ENCODE measurements at places on chromosomes 6 and 20.

DNA sequence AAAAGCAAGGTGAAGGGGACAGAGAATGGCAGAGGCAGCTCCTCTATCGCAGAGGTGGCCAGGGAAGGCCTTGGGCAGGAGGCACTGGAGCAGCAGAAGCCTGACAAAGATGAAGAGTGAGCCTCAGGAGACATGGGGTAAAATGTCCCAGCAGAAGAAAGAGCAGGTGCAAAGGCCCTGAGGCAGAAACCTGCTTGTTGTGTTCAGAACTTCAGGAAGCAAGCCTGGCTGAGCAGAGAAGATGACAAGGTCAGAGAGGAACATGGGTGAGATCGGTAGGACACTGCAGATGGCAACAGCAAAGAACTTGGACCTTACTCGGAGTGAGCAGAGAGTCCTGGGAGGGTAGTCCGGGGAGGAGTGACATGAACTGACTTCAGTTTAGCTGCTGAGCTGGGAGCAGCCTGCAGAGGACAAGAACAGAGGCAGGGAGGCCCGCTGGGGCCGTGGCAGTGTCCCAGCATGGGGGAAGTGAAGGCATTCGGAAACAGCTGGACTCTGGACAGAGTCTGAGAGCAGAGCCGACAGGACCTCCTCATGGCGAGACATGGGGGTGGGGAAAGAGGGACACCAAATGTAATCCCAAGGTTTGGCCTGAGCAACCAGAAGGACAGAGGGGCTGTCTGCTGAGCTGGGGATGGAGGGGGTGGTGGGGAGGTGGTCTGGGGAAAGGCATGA, 106.3 kb downstream of the PREX1 start:
- no peak for DNase-seq

DNA sequence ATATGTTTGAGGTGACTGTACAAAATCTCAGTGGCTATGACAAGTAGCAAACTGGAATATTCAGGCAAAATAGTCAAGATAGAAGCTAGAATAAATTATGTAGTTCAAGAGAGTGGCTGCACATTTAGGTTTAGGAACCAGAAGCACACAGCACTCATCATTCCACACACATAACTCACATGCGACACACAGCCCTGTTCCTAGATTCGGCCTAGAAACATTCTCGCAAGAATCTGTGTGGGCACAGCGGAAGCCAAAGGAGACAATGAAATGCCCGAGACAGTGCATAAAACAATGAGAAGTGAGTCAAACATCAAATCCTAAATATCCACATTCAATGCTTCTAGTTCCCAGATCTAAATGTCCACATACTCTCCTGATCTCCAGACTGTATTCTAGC, 9.5 kb upstream of the SUPT3H start:
- DNase-seq = no peak

DNA sequence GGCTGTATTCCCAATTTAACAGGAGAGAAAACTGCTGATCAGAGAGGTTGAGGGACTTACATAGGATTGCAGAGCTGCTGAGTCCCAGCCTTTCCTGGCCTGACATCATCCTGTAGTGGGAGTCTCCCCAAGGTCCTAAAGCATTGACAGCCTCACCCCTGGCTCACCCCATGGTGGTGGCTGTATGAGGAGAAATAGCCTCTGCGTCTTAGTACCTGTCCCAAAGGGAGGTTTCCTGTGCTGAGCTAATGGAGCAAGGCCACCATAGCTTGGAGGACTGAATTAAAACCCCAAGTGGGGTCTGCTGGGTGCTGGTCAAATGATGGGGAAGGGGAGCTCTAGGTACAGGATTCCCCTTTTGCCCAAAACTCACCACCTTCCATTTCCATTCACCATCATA, 525.1 kb downstream of the CDH26 start:
- no peak for DNase-seq

- DNase-seq = no peak
Measured at GRCh38 chr6:141607956-141608355, 524.8 kb upstream of the GJE1 start.

GRCh38 chr20:32227744-32228688, 20.3 kb downstream of the POFUT1 start:
- no peak for DNase-seq

- no peak for DNase-seq
Measured at GRCh38 chr6:6788394-6789032, 200.0 kb downstream of the LY86 start.

DNA sequence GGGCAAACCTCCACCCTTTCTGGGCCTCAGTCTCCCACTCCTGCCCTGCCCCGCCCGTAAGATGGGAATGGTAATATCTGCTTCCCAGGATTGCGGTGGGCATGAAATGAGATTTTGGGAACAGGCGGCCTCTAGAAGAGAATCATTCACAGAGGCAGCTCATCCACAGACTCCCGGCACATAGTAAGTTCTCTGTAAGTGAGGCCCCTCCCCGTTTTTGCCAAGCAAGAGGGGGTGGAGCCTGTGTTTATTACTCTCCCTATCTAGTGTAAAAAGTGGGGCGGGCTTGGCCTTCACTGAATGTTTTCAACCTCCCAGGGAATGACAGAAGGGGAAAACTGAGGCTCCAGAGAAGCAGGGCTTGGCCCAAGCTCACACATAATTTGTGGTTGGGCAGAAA, 20.0 kb downstream of the SUN5 start:
- no peak for DNase-seq

GRCh38 chr20:44709380-44709779, 5.8 kb upstream of the CCN5 start:
- DNase-seq = no peak

- peak; percentile 85 for DNase-seq
Measured at GRCh38 chr6:24721461-24722215, 2.7 kb upstream of the C6orf62 start.

DNA sequence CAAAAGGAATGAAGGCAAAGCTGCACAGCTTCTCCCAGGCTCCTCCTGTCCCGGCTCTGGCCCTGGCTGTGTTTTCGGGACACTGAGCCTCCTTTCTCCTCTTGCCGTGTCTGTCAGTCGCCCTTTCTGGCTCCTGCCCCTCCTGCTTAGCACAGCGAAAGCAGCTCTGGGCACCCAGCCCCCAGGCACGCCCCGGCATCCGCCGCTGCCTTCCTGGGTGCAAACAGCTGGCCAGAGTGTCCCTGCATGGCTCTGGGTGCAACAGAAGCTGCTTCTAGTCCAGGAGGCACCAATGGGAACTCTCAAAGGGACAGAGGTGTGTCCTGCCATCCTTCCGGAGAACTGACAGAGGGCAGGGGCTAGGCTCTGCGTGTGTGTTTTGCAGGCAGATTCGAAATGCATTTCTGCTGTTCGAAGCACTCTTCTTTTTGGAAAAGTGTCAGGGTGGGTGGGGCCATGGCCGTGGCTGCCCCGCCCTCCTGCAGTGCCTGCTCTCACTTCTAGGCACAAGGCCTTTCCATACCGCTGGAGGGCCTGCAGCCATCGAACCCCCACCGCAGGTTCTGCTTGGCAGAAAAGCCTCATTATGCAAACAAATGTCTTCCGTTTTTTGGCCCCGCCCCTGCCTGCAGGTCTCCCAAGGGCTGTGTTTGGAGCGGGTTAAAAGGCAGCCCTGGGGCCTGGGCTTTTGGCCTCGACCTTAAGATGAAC, 15.5 kb downstream of the COL9A3 start:
- no peak for DNase-seq

DNA sequence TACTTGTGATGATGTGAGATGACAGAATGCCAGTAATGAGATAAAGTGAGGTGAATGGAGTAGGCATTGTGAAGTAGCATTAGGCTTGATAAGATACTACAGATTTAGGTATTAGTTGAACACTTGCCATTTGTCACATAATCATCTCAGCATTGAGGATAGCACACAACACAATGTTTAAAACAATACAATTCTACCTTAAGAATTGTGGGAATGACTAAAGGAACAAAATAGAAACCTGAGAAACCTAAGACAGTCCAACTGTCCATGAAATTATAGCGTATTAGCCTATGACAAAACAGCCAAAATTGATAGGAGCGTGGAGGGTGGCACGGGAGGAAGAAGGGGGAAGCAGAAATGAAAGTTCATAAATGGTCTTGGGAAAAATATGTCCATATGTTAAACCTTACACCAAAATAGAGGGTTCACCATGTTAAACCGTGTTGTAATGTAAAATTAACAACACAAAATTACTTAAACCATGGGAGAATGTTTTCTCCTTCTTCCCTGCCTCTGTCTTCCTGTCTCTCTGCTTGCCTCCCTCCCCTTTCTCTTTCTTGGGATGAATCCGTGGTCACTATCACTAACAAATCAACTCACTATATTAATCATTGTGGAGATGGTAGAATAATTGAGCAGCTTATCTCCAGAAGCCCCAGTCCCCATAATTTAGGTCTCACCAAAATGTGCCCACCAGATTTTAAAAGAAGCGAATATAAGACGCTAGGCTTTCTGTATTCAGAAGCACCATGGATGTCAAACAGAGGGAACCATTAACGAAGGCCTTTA, 33.0 kb upstream of the HFE start:
- DNase-seq = no peak

GRCh38 chr20:25695532-25696370, 902 bp downstream of the ZNF337 start:
- DNase-seq = peak; percentile 37

DNA sequence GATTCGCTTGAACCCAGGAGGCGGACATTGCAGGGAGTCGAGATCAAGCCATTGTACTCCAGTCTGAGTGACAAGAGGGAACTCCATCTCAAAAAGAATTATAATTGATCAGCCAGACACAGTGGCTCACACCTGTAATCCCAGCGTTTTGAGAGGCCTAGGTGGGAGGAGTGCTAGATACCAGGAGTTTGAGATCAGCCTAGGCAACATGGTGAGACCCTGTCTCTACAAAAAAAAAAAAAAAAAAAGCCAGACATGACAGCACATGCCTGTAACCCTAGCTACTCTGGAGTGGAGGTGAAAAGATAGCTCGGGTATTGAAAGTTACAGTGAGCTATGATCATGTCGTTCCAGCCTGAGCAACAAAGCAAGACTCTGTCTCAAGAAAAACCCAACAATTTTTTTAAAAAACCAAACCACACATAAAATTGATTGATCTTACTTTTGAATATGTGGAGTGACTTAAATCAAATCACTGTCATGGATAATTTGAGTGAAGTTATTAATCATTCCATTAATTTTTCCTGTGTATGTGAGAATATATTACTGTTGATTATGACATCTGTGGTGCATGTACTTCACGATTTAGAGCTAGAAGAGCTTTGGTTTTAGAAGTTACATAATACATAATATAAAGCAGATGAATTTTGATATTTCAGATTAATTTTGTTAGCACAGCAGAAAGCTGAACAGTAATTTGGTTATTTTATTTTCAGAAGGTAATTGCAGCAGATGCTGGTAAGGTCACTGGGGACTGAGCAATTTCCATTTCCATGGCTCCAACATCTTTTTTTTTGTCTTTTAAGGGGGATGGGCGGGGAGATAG, 34.4 kb downstream of the NCOA7 start:
- DNase-seq = no peak

- DNase-seq = no peak
Measured at GRCh38 chr6:148440016-148440415, 97.4 kb downstream of the SASH1 start.

DNA sequence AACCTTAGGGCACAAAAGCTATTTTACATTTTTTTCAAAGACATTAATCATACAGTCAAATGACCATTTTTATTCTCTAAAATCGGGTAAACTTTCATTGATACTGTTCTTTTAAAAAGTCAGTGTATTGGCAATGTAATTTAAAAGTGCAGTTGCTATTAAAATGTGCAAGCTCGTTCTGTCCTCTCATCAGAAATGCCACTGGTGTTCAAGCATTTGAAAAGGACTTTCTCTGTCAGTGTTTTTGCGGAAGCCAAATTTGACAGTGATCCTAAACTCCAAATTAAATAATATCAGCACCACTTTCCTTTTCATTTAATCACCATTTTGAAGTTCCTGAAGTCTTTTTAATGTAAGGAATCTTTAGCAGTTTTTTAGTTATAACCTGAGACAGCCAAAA, 69.6 kb downstream of the AFG1L start:
- DNase-seq = no peak

DNA sequence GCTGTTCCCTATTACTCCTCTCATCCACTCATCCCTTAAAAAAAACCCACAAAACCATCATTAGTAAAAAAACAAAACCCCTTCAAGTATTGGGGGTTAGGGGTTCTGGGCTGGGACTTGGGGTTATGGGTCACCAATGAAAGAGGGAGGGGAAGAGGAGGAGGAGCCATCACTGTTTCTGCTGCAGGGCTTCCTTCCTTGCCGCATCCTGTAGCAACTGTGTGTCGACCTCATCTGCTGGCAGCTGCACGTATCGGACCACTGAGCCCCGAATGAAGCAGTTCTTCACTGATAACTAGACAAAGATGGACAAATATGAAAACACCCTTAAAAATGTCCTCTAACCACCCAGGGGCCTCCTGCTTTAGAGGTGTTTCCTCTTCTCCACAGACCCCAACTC, 2.0 kb upstream of the VARS1 start:
- DNase-seq = no peak

DNA sequence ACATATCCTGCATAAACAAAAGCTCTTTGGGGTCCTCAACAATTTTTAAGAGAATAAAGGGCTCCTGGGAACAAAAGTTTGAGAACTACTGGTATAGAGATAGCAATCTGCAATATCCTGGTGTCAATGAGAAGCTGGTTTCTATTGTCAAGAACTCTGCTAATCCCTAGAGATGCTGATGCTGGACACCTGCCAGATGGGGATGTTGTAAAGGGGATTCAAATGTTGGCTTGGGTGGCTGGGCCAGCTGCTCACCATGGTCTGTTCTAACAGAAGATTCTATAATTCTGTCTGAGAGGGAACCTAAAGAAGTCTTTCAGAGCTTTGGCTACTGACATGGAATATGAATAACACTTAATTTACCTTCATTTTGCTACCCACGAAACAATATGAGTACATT, 137.8 kb downstream of the BTBD9 start:
- no peak for DNase-seq

GRCh38 chr20:34235875-34236274, 5.3 kb upstream of the ASIP start:
- no peak for DNase-seq

DNA sequence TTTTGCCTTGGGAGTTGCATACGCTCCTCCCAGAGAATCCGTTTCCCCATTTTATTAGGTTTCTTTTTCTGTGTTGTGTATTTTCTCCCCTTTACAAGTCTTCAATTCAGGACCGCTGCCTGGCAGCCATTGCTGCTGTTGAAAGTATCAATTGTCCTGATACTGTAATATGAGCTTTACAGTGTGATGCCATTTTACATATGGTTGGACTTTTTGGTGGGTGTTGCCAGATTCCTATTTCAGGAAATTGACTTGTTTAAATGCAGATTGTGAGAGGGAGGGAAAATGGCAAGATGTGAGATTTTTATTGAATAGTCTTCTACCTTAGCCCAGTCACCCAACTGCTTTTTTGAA, 1.2 kb downstream of the PANK2 start:
- no peak for DNase-seq

GRCh38 chr6:43801495-43802181, 31.6 kb downstream of the VEGFA start:
- DNase-seq = no peak

GRCh38 chr20:11394145-11394833, 523.4 kb upstream of the BTBD3 start:
- no peak for DNase-seq

DNA sequence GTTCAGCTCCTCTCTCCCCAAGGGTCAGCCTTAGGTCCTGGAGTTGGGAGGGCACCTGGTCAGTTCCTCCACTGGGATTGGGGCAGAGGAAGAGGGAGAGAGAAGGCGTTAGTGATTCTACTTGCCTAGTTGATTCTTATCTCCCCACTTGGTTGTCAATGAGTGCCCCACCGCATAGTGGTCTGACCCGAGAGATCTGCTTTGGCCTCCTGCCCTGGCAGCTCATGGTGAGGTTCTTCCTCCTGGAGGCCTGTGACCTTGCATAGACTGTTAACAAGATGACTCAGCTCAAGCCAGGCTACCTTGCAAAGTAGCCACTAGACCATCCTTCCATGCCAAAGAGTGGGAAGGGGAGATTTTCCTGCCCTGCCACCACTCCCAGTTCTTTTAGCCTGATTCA, 160.6 kb downstream of the TMEM200A start:
- no peak for DNase-seq

All from anterior cingulate cortex (tissue), 58 donors.